ENCODE measurements at places on chromosomes 7 and 10. TPM values are rescaled to one million over a fixed set of nuclear protein-coding genes. Genes with fewer than 3 reads are reported as not detected.

NUDT5 gene
- 10.5 TPM for total RNA-seq

C10orf105 gene
- not detected for total RNA-seq

SLIT1 gene
- total RNA-seq: 0.05 TPM

SLC16A9 gene
- 1.5 TPM for total RNA-seq

PTPRZ1 gene
- 0.51 TPM for total RNA-seq

FANK1 gene
- total RNA-seq: 0.43 TPM

SUN3 gene
- not detected for total RNA-seq

PLEKHS1 gene
- total RNA-seq: not detected

Measured in cardiac septum (tissue), 1 donor.